Hematopoietic multipotent progenitor cell treated with erythropoietin and hydrocortisone succinate and interleukin-3 and kit ligand, for 4 days (in vitro differentiated cells): ENCODE measurements at places on chromosomes 5 and 9.

DNA sequence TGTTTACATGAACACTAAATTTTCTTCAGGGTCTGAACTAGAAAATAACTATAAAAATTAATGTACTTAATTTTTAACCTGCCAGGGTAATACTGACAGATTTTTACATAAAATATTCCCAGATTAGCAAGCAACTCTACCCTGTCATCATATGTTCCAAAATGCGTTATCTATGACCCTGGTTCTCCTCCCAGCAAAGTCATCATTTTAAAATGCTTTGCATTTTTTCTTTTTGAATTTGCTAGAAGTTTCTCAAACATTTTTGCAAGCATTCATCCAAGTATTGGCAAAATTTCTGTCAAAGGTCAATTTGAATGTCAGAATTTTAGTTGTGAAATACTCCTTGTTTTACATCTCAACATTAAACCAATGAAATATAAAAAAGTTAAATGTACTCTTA lies 144.5 kb upstream of the FTMT start:
- no peak for DNase-seq

DNA sequence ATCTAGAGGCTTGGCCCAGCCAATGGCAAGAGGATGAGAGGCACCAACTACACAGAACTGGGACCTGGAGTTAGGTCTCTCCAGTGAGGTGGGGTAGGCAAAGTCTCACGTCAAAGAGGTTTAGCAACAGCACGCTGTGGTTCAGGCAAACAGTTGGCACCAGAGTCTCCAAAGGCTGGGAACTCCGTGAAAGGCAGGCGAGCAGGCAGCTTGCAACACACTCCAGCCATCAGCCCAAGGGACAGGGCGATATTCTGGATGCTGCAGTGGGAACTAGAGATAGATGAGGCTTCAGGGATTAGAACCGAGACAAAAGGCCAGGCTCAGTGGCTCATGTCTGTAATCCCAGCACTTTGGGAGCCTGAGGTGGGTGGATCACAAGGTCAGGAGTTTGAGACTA lies 129.1 kb downstream of the PDZD2 start:
- no peak for DNase-seq

GRCh38 chr9:93166699-93167098 lies 17.2 kb upstream of the WNK2 start:
- no peak for DNase-seq

DNA sequence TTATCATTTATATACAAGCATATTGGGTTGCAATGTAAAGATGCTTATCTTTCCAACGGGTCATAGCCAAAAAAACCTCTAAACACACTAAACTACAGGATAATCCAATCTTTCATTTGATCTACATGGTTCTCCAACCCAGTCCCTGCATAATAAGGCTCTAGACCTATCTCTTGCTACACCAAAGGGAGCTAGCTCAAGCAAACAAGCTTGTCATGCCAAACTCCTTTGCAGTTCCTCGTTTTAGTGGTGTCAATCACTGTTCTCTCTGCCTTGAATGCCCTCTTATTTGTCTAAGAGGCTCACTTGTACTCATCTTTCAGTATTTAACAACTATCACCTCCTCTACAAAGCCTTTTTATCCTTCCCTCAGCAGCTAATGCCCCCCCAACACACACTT lies 5.6 kb downstream of the HOMER1 start:
- DNase-seq, result peak; percentile 14

DNA sequence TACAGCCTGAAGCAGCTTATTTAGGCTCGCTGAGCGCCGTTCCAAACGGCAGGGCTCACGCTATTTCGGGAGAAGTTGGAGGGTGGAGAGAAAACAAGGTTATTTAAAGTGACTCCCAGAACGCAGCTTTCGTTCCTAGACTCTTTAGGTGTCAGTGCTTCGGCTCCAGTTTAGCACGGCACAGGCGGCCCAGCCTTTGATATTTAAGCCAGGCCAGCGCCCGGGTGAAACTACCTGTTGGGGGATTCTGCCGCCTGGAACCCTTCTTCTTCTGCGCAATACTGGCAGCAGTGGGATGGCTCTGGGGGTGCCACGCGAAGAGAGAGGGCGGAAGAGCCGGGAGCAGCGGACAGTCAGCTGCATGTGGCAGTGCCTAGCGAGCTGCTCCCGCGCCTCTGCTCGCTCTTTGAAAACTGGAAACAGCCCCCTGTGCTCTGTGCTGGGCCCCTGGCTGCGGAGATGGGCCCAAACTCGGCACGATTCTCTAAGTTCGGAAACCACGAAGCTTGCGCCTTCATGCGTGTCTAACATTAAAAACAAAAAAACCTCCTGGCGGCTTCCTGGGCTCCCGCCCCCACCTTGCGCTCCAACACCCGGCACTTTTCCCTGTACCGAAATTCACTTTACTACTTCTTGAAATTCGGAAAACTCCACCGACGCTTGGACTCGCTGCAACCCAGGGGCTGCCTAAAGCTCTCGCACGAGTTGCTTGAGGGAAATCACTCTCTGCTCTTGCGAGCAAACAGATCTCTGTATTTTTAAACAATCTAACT lies 34.6 kb upstream of the NFIB start:
- peak; percentile 23 for DNase-seq

GRCh38 chr9:95953986-95954385 lies 78.5 kb downstream of the ERCC6L2 start:
- peak; percentile 16 for DNase-seq

DNA sequence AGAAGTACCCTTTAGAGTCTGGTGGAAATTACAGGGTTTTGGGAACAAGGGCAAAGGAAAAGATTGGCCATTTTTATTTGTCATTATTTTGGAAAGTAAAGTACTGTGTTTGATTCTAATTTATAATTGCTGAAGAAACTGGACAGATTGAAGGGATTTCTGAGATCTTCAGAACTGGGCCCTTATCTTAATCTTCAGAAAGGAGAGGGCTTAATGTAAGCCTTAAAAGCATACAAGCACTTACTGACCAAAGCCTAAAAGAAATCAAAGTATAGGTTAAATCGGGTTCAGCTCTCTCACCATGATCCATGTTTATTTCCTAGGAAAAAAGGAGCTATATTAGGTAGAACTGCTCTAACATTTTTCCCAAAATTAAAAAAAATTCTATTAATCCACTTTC lies 35.6 kb downstream of the ERAP1 start:
- DNase-seq, result no peak

- DNase-seq, result peak; percentile 78
Measured at GRCh38 chr9:19102181-19102630, 498 bp downstream of the HAUS6 start.

DNA sequence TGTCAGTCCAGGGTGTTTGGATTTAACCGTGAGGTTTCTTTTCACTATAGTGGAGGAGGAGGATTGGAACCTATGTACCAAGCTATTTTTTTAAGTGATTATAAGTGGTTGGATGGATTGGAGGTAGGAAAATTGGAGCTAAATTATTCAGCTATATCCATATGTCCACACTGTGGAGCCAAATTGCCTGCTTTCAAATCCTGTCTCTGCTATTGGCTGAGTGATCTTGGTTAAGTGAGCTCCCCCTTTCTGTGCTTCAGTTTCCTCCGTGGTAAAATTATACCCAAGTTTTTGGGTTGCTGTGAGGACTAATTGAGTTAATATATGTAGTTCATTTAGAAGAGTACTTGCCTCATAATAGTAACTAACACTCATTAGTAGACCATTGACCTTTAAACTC lies 2.5 kb downstream of the CENPP start:
- peak; percentile 72 for DNase-seq

- peak; percentile 25 for DNase-seq
Measured at GRCh38 chr5:22852807-22853660, at the start of gene CDH12. TSS of gene CDH12 (minus strand) at chr5:22853344.

GRCh38 chr9:84513473-84513872 lies 156.1 kb upstream of the NTRK2 start:
- DNase-seq, result no peak

DNA sequence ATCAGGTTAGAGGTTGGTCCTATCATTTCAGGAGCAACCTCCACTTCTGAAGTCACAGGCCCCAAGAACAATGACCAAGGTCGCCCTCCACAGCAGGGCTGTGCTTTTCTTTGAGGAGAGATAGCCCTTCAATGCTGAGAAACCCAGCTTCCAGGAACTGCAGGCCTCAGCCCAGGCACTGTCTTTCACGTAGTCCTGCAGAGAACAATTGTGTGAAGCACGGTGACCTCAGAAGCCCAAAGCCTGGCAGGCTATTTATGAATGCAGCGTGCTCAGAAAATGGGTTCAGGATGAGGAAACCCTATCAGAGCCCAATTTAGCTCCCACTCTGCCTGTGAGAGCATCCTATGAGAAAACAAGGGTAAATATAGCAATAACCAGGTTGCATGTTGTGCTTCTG lies 388.3 kb downstream of the PLK2 start:
- no peak for DNase-seq

- no peak for DNase-seq
Measured at GRCh38 chr9:129673602-129674001, 8.2 kb downstream of the PRRX2 start.

- peak; percentile 40 for DNase-seq
Measured at GRCh38 chr5:169503886-169504285, 79.7 kb upstream of the SPDL1 start.

- DNase-seq, result no peak
Measured at GRCh38 chr5:98231089-98231488, 542.4 kb upstream of the RGMB start.

DNA sequence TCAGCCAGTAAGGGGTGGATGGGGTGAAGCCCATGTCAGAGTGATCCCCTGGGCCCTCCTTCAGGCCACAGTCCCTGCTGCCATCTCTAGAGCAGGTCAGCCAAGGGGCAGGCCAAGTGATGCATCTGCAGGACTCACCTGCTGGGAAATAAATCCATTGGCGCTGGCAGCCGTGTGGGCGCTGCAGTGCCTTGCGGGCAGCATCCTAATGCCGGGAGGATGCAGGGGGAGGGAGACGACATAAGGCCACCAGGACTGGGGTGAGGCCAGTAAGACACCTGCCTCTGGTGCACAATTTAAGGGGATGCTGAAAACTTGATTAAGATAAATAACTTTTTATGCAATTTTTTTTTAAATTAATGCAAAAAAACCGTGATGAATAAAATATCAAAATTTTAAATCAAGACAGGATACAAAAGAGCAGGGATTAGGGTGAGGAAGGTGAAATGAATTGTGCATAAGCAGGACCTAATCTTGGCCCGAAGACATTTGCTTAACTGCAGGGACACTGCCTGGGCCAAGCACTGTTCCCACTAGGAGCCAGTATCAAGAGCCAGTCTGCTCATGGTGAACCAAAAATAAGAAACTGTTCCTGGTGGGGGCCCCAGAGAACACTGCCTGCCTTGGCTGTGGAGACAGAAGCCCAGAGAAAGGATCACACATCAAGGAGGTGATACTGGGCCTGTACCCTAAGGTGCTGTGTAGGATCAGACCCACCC lies 67.5 kb upstream of the CPLX2 start:
- no peak for DNase-seq

GRCh38 chr5:172740428-172741205 lies 30.4 kb downstream of the DUSP1 start:
- DNase-seq, result no peak

DNA sequence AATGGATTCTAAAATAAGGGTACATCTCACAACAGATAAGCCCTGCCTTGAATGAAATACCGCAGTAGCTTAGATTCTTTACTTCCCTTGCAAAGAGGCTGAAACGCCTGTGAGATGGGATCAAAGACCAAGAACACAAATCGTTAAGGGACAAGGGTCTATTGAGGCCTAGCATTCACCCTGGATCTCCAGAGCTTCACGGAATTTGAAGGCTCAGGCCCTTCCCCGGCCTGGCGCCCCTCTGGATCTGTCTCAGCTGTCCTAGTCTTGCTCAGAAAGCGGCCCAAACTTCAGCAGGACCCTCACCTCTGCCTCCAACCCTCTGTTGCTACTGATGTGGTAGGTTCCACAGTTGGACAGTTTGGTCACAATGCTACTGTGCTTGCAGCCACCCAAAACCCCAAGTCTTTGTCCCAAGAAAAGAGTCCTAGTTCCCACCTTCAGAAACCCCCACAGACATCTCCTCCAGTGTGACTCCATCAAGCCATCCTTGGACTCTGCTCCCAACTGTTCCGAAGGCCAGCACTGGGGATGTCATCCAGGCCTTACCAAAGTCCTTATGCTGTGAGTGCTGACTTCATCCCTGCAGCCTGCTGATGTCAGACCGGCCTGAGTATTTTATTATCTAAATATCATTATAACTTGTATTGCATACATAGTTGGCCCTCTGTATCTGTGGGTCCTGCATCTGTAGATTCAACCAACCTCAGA lies 9.4 kb downstream of the CORO2A start:
- peak; percentile 25 for DNase-seq

- no peak for DNase-seq
Measured at GRCh38 chr5:177325868-177326381, 14.2 kb upstream of the MXD3 start.

DNA sequence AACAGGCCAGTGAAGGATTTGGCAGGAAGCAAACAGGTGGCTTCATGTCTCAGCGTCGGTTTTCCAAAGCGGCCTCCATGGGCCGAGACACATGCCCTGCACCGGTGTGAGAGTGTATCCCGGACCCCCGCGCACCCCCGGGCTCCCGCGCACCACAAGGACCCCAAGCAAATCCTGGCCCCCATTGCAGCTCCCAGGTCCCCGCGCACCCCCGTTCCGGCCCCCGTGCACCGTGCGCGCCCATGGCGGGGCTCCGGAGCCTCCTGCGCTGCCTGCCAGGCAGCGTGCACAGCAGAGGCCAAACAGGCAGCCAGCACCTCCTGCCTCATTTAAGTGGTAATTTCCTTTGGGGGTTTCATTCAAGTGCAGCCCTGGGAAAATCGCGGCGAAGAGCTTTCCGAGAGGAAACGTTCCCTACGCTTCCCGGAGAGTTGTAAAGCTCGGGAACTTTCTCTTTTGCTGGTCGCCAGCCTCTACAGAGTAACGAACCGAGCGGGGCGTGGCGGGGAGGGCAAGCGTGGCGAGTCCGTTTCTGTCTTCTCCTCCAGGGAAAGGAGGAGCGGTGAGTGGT lies 145.5 kb upstream of the SLC24A2 start:
- peak; percentile 20 for DNase-seq

- peak; percentile 25 for DNase-seq
Measured at GRCh38 chr5:160970605-160971191, 118.7 kb upstream of the ATP10B start.

DNA sequence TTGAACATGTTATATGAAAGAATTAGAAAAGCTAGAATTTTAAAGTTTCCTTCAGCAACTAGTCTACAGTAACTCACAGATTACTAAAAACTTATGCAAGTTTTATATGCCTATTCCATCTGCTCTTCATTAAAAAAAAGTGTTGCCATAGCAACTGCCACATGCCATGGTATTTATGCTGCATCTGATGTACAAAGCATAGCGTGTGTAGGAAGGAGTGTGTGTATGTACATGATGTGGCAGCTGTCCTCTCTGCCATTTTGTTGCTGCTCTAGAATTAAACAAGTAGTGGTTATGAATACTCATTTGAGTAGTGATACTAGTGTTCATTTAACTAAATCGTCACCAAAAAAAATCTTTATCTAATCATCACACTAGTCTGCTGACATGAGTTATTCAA lies 593.5 kb downstream of the CETN3 start:
- DNase-seq, result no peak

GRCh38 chr5:95962475-95962773 lies 773 bp upstream of the ELL2 start:
- DNase-seq, result no peak
